Iris pigment epithelial cell (primary cell): ENCODE measurements at places on chromosomes 7 and 10.
A peak's percentile ranks its signal among the peaks of the same experiment; 100 is the strongest.

GRCh38 chr7:137878333-137878961 lies 31.7 kb upstream of the DGKI start:
- DNase-seq, result peak; percentile 62

GRCh38 chr7:21198921-21199320 lies 229.0 kb upstream of the SP4 start:
- DNase-seq, result no peak

DNA sequence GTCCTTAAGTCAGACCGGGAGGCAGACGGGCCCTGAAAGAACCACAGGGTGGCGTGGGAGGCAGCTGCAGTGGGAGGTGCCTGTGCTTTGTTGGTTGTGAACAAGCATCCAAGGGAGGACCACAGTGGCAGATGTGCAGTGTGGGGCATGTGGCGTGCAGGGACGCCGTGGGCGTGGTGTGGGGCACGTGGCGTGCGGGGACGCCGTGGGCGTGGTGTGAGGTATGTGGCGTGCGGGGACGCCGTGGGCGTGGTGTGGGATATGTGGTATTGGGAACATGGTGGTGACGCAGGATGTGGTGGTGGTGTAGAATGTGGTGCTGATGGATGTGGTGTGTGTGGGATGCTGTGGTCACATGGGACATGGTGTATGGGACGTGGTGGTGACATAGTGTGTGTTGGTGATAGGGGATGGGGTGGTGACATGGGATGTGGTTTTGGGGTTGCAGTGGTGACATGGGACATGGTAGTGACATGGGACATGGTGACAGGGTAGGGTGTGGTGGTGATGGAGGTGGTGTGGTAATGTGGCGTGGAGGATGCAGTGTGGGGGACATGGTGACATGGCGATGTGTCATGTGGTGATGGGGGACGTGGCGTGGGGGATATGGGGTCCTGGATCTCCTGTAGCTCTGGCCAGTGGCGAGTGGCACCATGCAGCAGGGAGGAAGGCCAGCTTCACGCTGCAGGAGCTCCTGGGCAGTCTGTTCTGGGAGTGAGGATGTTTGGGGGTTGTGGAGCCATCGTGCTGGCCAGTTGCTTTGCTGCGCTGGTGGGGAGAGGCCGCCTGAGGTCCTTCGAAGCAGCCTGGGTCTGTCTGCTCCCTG lies 78.8 kb downstream of the INPP5A start:
- DNase-seq, result no peak

DNA sequence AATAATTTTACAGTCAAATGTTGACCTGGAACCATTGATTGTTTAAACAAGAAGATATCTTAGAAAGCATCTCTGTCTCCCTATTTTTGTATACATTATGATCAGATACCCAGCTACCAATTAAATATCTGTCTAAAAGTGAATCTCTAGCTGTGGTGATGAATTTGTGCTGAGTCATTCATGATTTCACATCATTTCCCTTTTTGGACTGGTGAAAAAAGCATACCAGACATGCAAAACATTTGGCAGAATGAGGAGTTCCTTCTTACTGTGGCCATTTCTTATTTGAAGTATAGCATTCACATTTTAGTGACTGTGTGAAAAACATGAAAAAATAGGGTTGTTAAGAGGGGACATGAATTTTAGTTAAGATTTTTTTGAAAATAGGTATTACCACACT lies 98.0 kb upstream of the GATA3 start:
- peak; percentile 84 for DNase-seq

DNA sequence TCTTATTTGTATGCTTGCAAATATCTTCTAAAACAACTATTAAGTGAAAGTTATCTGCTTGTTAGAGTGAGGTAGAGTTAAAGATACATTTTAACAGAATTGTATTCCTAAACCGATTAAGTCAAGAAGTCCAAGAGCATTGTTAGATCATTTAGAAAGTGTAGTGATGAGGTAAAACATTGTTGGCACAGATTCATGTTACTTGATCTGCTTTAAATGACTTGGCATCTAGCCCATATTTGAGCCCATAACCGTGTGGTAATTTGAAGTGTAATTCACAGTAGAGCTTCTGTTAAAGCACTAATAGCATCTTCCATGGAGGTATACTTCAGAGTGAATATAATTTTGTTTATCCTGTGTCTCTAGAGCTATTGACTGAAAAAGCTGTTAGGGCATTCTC lies 62.1 kb downstream of the PTEN start:
- DNase-seq, result peak; percentile 68

DNA sequence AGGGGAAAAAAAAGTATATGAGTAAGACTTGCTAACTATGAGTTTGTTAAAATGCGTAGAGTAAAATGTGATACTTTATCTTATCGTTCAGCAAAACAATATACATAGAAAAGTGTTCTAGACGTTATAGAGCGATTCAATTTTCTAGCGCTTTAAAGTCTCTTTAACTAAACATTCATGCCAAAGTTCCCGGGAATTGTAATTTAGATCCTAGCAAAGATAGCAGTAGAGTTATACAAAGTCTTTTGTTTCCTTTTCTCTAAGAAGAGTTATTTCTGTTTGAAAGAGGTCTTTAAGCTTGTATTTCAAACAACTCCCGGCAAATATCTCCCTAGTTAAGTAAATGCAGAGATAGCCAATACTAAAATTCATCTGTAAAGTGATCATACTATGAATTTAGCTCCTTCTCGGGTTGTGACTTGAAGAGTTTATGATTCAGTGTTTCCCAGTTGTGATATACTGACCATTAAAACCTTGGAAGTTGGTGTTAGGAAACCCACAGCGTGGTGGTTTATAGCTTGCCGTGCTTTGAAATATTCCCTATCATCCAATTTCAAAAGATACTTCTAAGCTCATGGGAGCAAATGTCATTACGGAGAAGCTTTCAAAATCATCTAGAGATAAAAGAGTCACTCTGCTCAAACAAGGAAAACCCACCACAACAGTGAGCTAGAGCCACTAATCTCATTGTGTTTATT lies 171.7 kb downstream of the CSTF2T start:
- no peak for DNase-seq

GRCh38 chr10:6769704-6770417 lies 189.8 kb upstream of the PRKCQ start:
- DNase-seq, result no peak

- no peak for DNase-seq
Observed at GRCh38 chr7:45983720-45984255, 62.7 kb upstream of the IGFBP3 start.

GRCh38 chr10:113854761-113855588 lies 514 bp downstream of the NHLRC2 start:
- peak; percentile 41 for DNase-seq

- no peak for DNase-seq
Observed at GRCh38 chr10:49614242-49615198, 683 bp downstream of the CHAT start.

DNA sequence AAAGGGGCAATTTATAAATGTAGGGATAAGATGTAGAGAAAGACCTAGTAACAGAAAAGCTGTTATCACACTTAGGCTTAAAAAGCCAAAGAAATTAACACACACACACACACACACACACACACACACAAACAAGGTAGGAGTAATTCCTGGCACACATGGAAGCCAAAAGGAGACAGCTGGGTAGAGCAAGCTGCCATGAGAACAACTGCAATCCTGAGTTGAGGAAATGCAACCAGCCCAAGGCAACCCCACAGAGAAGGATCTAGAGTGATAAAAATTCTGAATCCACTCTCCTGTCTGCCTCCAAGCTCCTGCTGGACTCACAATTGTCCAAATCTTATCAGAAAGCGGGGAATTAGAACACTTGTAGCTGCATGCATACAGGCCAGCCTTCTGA lies 229.1 kb upstream of the DGKB start:
- DNase-seq, result no peak
